ENCODE measurements at places on chromosomes 4 and X.

DNA sequence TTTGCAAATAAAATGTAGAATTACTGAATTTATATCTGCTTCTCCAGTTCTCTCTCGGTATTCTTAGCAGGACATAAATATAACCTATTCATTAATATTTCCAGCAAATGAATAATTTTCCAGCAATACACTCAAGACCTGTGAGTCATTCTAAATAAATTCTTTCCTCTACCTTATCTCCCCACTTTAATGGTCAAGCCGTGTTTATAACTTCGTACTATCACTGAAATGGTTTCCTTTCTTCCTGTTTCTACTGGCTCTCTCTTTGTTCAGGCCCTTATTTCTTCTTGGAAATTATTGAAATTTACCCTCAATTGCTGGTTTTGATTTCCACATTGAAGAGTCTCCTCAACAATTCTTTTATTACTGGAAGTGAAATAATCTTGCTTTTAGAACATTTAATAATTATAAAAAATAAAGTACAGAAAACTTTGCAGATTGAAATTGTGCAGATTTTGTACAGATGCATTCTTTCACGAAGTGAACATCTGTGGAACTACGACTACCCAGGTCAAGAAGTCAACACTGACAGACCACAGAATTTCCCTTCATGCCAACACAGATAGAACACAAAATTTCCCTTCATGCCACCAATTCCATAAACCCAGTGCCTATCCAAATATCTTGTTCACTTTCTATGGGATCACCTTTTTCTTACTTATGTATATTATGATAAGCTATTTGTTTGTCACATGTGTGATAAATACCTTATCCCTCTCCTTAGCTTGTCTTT, 205.7 kb downstream of the FAT4 start:
- DNase-seq, result no peak

- no peak for DNase-seq
Observed at GRCh38 chr4:145703850-145704497, 24.0 kb downstream of the C4orf51 start.

DNA sequence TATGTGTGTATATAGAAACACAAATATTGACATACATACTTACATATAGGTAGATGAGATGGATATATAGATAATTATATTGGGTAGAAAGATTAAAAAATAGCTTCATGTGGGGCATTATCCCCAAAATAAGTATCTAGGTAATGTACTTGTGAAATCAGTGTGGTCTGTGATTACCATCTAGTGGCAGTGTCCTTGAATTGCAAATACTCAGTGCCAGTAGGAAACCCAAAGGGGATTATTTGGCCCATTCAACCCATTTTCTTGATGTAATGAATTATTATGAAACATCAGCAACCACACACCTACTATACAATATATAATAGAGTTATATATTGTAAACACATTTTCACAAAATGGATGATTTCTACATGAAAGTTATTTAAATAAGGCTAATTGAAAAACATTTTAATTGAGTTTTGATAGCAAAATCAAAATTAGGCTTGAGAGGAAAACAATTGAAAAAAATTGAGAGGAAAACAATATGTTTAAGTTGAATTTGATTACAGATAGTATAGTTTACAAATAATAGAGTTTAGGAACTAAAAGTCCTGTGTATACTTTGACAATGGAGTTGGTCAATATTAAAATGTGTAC, 389.4 kb downstream of the GALNTL6 start:
- DNase-seq, result no peak

GRCh38 chr4:13054420-13054970, 429.6 kb downstream of the RAB28 start:
- no peak for DNase-seq

DNA sequence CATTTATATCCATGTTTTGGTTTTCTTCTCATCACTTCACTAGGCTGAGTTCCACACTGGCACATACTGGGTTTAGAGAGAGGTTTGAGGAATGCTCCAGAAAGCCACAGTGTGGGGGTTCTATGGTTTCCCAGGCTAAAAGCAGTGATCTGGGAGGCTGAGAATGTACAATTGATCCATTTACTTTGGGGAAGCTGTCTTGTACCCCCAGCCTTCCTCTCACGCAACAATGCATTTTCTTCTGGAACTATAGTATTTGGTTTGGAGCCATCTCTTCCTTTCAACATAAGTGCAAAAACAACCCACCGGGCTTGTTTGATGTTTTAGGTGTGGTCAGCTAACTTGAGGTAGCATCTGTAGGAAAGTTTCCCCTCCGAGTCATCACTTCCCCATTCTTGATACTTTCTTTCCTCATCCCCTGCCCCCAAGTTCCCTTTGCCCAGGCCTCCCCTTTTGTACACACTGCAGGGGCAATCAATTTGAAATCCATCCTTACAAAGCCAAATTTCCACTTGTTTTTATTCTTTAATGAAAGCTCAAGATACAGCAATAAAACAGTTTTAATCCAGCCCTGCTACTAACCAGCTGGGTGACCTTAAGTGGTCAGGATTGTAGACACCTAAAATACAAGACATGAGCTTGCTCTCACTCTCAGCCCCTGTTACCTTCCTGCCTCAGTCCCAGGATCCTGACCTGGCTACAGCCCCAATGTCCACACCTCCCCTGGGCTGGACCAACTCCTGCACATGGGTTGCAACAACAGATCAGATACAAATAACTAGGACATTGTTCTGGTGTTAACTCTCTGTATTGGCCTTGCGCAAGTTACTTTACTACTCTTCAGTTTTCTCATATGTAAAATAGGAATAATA, 109.2 kb downstream of the FHDC1 start:
- no peak for DNase-seq

DNA sequence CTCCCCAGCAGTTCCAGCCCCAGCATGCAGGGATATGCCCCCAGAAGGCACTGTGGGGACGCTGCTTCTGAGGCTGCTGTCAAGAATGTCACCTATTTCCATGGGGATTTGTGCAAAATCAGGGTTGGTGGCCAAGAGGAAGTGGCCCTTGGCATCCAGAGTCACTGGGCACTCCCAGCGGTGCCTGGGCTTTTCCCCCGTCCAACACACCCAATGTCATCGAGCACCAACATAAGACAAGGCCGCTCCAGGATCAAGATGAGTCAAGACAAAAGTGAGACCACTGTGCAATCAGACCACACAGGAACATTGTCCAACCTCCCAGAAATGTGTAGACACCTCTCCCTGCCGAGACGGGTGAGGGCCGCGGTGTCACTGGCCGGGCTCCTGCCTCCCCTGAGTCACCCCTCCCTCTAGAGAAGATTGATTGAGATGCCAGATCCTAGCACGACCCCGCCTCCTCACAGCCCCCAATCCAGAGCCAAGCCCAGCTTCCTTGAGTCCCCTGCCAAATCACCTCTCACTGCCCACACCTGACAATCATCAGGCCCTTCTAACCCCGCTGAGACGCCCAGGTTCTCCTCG, 194.3 kb downstream of the AFAP1 start:
- no peak for DNase-seq

DNA sequence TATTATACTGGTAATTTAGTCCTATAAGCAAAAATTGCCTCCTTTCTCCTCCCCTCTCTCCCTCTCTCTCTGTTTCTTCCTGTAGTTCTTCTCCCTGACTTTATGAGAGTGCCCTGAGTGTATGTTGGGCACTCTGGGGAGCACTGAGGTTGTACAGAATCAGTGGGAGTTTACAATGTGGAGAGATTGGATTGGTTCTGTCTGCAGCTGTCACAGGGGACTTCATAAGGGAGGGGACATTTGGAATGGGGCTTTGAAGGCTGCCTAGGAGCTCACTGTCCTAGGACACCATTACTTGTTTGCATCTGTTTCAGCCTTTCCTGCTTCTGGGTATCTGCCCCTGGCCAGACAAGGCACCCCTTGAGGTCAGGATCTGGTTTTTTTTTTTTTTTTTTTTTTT, 22.9 kb downstream of the SH3TC1 start:
- no peak for DNase-seq

DNA sequence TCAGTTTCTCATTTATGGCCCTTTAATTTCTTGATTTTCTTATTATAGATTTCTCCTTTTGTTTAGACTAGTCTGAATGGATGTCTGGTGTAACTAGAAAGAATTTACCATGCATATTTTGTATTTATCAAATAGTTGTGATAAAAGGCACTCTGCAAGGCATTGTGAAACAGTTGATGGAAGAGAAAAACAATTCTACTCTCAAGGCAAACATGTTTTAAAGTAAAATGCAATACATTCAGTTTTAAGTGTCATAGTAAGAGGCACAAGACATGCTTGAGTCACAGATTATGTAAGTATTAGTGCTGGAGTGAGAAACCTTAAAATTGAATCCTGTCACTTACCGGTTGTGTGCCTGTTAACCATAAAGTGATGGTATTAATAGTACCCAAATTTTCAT, 283.3 kb upstream of the DKK2 start:
- DNase-seq, result no peak

DNA sequence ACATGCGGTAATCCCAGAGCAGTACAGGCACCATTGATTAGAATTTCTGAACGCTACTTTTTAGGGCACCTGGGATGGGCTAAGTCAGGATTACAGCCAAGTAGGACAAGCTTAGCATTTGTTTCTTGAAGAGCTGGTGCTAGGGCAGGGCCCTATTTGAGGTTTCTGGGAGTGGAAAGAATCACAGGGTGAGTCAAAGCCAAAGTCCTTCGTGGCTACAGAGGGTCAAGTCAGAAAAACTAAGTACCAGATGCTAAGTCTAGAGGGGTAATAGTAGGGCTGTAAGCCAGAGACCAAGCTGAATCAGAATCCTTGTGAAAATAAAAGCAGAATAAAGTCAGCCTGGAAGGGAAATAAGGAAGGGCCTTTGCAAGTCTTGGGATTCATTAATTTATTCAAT, 448.6 kb downstream of the ZIC3 start:
- no peak for DNase-seq

DNA sequence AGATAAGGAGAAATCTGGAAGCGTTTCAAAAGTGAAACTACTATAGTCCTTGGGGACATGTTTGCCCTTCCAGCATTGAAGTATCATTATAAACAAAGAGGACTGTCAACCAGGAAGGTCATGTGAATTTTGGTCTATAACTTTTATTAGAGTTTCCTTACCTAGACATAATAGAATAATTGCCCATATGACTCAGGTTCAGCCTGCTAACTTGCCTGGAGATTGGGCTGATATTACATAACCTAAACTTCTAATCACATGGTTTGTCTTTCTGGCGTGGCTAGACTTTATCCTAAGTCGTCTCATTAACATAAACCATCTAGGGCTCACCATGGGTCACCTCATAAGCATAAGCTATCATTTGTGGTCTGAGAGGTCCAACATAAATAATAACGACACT, 775.9 kb downstream of the CENPC start:
- DNase-seq, result no peak

DNA sequence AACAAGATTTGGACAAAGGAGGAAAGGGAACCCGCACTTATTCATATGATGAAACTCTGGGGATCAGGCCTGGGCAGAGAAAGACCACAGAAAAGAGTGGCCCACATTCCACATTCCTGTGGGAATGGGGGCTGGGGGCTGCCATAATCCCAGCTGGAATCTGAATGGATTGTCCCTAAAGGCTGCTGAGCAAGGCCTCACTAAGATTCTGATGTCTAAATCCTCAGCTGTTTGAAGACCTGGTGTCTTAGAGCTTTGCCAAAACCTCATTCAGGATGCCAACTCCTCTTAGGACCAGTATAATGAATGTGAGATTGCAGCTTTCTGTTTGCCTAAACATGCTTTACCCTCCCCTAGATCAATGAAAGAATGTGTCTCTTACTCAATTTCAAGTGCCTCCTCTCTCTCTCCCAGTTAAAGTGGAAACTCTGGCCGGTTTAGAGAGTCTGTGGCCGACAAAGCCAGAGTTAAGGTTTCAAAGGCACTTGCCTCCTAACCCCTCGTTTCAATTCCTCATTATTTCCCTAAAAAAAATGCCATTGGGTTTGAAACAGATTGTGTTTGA, 33.3 kb upstream of the GPC4 start:
- no peak for DNase-seq
